ENCODE measurements at places on chromosomes 4 and X.
A peak's percentile ranks its signal among the peaks of the same experiment; 100 is the strongest.

- no peak for DNase-seq
Measured at GRCh38 chrX:85590638-85591037, 211.2 kb upstream of the POF1B start.

DNA sequence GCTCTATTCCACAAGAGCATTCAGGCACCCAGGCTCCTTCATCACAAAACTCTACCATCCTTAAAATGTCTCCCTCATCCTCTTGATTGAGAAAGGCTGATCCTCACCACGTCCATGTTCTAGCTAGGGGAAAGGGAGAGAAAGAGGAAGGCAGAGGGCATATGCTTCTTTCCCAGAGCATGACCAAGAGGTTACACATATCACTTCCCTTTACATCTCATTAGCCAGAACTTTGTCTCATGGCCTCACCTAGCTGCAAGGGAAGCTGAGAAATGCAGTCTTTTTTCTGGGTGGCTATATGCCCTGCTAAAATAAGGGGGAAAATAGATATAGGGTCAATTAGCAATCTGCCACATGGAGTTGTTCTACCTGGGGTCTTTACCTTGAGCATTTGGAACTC lies 42.7 kb downstream of the LONRF3 start:
- DNase-seq = no peak

- no peak for DNase-seq
Measured at GRCh38 chr4:172143605-172144314, 330.6 kb downstream of the GALNTL6 start.

- DNase-seq = no peak
Measured at GRCh38 chr4:133143775-133144430, 5.2 kb upstream of the PCDH10 start.

GRCh38 chr4:81421346-81422218 lies 50.1 kb downstream of the RASGEF1B start:
- no peak for DNase-seq

DNA sequence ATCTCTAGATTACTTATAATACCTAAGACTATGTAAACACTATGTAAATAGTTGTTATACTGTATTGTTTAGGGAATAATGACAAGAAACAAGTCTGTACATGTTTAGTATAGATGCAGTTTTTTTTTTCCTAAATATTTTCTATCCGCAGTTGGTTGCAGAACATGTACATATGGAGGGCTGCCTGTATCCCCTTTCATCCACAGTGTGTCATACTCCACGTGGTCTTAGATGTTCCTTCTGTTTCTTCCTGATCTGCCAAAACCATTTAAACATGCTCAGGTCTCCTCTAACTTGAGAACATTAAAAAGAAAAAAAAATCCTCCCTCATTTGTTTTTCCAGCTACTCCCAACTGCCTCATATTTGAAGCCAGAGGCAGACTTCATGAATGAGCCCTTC lies 14.0 kb downstream of the OCIAD1 start:
- DNase-seq = no peak

- DNase-seq = peak; percentile 52
Measured at GRCh38 chr4:121696170-121696580, 605 bp downstream of the ANXA5 start.

DNA sequence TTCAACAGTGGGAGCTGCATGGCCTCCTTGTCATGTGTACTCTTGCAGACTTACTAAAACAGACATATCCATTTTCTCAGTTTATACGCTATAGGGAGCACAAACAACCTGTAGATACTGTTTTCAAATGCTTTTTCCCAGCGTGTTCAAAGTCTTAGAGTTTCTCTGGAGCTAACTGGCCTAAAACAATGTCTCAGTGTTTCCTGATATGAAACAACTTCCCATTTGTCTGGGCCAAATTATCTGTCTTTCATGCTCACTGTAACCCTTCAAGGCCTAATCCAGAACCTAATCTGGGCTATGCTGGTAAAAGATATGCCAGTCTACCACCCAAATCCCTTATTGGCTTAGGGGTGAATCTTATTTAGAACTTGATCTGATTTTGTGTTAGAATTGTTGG lies 38.8 kb downstream of the RAB40A start:
- no peak for DNase-seq

DNA sequence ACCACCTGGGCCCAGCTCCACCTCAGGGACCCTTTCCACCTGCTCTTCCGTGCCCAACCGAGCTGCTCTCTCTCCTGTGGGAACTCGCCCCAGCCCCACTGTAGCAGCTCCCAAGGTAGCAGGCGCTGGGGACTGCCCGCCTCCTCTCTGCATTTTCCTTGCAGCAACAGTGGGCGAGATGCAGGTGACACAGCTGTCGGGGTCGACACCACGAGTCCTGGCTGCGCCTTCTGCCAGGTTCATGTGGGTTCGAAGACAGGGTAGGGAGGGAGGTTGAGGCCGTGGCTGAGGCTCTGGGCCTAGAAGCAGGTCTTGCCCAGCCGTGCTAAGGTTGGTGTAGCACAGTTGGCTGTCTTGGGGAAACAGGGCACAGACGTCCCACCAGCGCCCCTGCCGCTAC lies 245.2 kb upstream of the FSTL5 start:
- DNase-seq = no peak

DNA sequence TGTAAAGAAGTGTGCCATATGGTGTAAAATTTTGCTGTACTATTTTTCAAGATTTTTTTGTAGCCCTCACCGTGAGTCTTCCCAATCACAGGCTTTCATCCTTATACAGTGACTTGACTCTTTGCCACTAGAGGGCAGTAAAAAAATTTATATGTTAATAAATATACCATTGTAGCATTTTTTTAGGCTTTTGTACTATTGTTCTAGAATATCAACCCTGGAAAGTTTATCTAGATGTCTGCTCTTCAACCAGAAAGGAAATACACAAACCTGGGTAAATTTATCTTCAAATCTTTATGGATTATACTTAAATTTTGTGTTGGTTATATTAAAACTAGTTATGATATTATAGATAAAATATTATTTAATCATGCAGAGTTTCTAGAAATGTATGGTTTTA lies 235.3 kb downstream of the TENM3 start:
- no peak for DNase-seq

GRCh38 chrX:102720237-102721168 lies at the start of gene GPRASP3:
Gene GPRASP3, plus strand, starts transcription at chrX:102720743. Its CDS starts 28,253 bp downstream, at chrX:102748996.
- peak; percentile 77 for DNase-seq

GRCh38 chr4:108168671-108169523 lies at the start of gene LEF1:
Gene LEF1, minus strand, starts transcription at chr4:108168932. Its CDS starts 1,165 bp downstream, at chr4:108167767.
- DNase-seq = peak; percentile 60

DNA sequence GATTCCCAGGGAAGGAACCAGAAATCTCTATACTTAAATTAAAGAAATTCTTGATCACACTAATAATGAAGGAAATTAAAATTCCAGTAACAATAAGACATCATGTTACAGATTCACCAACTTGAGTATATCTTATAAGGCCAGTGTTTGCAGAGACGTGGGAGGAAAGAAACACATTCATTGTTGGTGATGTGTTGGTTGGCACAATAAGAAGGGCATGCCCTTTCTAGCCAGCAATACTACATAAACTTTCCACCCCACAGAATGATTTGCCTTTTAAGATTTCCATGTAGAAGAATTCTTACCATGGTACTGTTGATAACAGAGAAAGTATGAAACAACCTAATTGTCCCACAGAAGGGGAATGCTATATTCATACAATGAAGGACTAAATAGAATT lies 581.5 kb downstream of the STIM2 start:
- DNase-seq = no peak

- no peak for DNase-seq
Measured at GRCh38 chrX:43644124-43644701, 11.9 kb upstream of the MAOA start.

GRCh38 chr4:82611982-82612381 lies 50.2 kb upstream of the TMEM150C start:
- no peak for DNase-seq

DNA sequence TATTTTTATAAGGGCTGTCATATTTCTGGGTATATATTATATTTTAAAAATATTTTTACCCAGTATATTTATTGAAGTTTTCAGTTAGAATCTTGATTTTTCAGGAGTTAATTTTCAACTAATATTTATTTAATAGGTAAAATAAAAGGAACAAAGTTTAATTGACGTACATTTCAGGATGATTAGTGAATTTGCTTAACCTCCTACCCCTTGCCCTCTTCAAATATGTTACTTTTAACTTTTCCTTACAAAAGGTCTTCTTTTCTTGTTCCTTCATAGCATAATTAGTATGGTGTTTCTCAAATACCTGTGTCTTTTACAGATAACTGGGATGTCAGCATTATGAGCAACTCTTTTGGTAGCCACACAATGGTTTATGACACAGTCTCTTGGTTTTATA lies 24.8 kb upstream of the MSMO1 start:
- DNase-seq = no peak

DNA sequence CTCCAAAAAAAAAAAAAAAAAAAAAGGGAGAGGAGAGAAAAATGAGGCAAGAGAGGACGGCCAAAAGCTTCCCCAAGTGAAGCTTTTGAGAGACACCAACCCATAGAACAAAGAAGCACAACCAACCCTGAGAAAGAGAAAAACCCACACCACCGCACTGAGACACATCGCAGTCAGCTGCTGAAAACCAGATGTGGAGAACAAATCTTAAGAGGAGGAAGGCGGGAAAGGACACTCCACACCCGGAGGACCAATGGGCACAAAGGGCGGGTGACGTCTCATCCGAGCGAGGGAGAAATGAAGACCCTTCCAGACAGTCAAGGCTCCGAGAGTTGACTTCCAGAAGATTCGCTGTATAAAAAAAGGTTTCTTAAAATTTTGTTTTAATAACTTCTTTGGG lies 112.1 kb downstream of the AFAP1 start:
- no peak for DNase-seq

- DNase-seq = no peak
Measured at GRCh38 chrX:123983240-123983639, 21.7 kb downstream of the STAG2 start.

GRCh38 chr4:54229631-54230483 lies 764 bp downstream of the PDGFRA start:
- no peak for DNase-seq

DNA sequence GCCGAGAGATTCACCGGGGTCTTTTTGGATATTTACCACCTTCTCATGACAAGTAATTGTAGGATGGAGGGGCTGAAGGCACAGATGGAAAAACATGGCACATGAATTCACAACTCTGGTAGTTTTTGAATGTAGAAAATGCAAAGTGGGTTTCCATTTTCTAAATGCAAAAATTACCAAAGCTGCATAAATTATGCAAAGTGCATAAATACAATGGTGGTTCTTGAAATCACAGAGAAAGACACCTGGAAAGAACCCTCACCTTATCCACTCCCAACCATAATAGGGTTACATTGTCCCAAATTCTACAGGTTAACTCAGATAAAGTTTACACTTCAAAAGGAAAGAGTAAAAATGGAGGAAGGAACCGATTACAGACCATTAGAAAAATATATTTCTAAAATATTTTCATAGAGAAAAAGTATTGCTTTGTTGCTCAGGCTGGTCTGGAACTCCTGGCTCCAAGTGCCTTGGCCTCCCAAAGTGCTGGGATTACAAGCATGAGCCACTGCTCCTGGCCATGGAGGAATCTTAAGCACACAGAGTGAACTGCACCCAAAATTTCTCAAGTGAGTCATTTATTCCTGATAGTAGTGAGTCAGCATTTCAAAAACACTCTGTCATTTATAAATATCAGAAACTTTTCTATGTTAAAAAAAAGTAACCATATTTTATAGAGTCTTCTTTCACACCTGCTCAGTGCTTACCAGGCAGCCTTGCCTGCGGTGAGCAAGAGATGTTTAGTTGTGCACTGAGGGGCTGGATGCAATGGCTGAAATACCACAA lies 101.4 kb downstream of the FIP1L1 start:
- no peak for DNase-seq

- DNase-seq = no peak
Measured at GRCh38 chr4:8221476-8221875, 22.4 kb downstream of the SH3TC1 start.

- DNase-seq = no peak
Measured at GRCh38 chr4:182642831-182643230, 274.4 kb downstream of the DCTD start.

- DNase-seq = no peak
Measured at GRCh38 chr4:133062851-133063250, 86.2 kb upstream of the PCDH10 start.

DNA sequence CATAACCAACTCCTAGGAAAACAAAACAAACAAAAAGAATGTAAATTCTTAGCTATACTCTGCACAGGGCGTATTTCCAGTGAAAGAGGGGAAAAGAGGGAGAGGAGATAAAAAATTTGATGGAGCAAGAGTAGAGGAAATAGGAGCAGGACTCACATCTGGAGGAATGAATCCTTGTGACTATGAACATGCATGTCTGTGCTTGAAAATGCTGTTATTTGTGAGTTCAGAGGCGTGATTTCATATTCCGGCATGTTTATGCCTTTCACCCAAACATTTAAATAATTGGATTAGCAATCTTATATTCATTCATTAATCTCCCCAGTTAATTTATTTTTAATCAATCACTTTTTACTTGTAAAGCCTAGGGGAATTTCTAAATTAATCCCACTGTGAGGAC lies 11.2 kb upstream of the NUDT11 start:
- no peak for DNase-seq

GRCh38 chr4:37970702-37971101 lies 10.5 kb downstream of the PTTG2 start:
- DNase-seq = peak; percentile 60

GRCh38 chr4:163535657-163536056 lies 41.2 kb downstream of the TMA16 start:
- DNase-seq = no peak

DNA sequence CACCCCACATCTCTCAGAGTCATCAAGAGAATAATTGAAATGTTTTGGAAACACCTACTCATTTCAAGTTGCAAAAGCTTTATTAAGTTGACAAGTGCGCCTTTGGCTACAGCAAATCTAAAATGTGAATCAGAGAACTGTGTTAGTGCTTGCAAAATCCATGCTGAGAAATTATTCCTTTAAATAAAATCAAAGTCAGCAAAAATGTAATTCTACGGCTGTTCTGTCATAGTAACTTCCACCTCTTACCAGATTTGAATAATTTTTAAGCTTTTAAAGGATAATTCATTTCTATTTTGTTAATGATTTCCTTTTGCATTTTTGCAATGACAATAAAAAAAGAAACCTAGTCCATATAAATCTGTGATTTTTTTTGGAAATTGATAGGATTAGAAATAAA lies 1779.1 kb downstream of the STIM2 start:
- DNase-seq = no peak
